ENCODE measurements at places on chromosomes 11 and 22.

DNA sequence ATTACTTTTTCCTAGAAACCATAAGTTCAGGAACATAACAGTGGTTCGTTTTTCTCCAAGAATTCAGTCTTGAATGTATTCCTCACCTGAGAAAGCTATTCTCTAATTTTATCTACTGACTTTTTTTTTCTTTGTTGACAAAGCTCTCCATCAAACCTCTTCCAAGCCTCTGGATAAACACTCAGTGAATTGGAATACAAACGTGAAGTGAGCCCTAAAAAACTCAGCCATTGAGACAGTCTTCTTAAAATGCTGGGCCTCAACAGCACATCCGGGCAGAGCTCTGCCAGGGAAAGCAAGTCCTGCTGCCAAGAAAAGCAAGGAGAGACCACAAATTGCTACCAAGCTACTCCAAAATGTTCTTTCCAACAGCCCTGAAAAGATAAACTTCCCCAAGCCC is 7.7 kb upstream of the SLC1A2 start:
- no peak for DNase-seq

GRCh38 chr22:20532256-20532993 is 25.0 kb downstream of the MED15 start:
- no peak for DNase-seq

DNA sequence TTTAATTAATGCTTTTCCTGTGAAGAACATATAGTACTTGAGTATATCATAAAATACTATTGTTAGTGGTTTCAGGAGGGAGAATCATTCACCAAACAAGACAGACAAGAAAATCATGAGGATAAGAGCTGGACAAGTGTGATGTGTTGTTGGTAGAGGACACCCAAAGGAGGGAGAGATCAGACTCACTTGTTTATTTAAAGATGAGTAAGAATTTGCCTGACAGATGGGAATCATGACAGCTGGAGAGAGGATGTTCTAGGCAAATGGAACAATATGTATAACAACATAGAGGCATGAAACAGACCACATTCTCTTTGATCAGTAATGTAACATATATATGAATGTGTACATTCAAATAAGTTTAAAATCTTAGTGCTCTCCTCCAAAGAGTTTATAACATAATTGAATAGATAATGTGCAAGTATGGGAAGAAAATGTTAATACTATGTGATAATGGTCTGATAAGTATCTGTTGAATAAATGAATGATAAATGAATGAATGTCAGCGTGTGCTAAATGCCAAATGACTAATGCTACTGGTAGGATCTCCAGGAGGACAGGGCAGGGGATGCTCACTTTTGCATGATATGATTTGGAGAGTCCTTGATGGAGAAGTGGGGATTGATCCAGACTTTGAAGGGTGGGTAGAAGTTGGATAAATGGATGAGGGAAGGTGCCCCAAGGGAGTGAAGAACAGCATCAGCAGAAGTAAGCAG is 228.9 kb upstream of the SORL1-AS1 start:
- no peak for DNase-seq

DNA sequence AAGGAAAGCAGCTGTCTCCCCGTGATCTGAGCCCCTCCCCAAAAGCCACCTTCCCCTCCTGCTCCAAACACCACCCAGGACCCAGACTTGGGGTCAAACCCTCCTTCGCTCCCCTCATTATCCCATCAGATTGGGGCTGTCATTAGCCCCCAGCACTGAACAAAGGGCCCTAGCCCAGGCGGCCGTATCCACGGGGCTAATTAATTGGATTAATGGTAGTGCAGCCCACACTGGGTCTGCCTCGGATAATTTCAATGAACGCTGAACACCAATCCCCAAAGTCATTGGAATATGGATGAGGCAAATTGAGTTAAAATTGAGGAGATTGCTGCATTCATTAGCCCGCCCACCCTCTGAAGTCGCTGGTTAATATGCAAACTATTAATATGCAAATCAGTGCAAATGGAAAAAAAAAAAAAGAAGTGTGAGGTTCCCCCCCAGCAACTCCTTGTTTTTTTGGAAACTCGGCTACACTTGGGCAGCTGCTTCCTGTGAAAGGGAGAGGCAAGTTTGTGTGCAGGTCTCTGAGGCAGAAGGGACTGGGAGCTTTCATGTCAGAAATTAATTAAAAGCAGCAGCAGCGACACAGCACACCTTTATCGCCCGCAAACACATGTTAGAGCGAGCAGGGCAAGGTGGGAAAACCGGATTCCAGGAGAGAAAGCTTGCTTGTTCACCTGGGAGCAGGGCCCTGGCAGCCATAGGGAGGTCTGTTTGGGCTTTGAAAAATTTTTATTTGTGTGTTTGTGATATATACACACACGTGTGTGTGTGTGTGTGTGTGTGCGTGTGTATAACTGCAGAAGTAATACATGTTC is 517.8 kb downstream of the MIAT start:
- DNase-seq = no peak

DNA sequence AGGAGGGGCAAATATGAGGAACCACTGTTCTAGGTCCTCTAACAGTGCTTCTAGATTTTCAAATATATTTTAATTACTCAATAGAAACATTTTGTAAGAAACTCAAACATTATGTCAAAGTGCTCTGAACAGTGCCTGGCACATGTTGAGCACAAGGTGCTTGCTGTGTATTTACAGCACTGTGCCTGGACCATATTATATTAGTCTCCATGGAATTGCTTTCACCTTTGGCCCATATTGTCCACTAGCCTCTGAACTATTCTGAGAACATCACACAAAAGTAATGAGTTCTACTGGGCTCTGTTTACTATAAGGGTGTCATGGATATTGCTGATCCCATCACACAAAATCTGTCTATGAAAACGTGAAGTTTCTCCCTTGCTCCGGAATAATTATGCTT is 76.7 kb downstream of the PPFIBP2 start:
- no peak for DNase-seq

DNA sequence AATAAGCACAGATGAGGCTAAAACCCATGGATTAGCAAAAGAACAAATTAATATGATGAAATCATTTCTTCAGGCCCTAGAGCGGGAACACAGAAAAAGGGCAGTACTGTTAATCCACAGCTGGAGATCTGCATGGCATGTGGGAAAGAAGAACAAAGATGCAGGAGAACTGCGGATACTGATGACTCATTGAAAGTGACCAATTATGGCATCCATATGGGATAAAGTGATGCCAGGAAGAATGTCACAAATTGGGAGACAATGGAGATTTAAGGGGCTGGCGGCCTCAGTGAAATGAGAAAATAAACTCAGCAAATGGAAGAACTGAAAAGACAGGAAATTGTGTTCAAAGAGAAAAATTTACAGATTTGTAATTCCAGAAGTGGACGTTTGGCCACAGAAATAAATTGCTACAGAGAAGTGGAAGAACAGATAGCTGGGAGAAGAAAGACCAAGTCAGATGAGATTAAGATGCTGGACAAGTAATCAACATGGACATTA is 39.4 kb downstream of the SIK3 start:
- no peak for DNase-seq

DNA sequence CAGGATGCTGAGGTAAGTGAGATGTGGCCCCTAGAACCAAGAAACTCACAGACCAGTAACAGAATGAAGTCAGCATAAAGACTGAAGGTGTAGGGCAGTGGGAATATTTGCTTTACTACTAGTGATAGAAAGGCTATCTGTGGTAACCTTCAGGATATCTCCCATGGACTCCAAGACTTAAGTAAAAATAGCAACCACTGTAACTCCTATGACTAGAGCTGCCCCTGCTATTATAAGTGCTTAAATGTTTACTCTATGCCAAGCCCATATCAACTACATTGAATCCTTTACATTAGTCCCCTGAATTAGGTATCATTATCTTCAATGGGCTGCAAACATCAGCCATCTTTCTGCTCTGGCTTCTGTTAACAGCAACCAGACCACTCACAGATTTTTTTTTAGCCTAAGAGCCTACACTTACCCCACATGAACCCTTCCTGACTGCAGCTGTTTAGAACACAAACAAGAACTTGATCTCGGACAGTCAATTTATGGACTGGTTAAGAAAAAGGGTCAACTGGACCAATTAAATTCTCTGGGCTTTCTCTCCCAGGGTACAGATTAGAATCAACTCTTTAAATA is 335.1 kb upstream of the API5 start:
- no peak for DNase-seq
